Upper lobe of left lung (tissue), 6 donors: ENCODE measurements at places on chromosomes 4 and X. TPM values are rescaled to one million over a fixed set of nuclear protein-coding genes. Genes with fewer than 3 reads are reported as not detected.
A peak's percentile ranks its signal among the peaks of the same experiment; 100 is the strongest.

DNA sequence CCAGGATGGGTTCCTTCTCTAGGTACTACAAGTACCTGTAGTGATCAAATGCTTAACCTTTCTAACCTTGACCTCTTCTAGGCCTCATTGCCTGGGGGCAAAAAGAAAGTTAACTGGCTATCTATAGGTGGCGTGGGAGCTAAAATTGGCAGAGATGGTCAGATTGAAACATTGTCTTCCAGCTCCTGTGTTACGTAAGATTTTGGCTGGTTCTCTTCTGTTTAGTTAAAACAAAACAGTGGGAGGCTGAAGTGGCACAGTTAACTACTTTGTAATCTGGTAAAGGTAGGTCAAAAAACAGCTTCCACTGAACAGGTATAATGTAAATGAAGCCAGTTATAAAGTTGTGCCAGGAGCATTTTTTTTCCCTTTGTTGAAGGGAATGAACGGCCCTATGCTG lies 115.2 kb downstream of the MBNL3 start:
- no peak for DNase-seq

DNA sequence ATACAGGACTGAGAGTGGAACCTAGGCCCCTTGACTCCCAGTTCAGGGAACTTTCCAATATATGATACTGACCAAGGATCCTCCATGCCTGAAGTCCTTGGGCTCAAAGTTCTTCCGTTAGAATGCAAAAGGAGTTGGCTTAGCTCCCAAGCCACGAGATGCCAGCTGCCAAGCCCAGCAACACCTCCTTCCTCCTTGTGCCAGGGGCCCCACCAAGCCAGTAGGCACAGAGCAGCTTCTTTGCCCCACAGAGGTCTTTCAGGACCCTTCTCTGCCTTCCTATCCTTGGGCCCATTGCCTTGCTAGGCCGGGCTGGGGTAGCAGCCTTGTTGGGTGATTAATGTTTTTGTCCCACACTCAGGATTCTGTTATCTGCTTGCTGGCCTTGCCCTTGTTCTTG lies 105.6 kb downstream of the EFNB1 start:
- DNase-seq: no peak

The UGT2B28 gene
- total RNA-seq: not detected

DNA sequence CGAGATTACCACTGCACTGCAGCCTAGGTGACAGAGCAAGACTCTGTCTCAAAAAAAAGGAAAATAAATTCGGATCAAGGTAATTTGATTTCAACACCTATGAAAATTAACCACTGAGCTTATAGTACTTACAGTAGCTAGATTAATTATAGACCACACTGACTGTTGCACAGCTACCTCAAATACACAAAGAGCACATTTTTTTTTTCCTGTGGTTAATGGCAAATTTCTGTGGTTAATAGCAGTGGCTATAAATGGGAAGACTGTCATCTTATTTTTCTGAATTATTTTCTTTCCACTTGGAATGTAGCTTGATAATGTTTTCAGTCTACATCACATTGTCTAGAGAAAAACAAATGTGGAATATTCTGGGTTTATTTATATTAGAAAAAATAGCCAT lies 1661.6 kb upstream of the PCDH7 start:
- no peak for DNase-seq

The OR13H1 gene
- total RNA-seq: not detected

- no peak for DNase-seq
Observed at GRCh38 chr4:123352240-123352945, 44.2 kb upstream of the SPRY1 start.

The RRH gene
- not detected for total RNA-seq

- DNase-seq: no peak
Observed at GRCh38 chrX:144798972-144799371, 448.3 kb upstream of the SPANXN1 start.

GRCh38 chrX:141176586-141177451 lies at the start of gene LDOC1:
Gene LDOC1, minus strand, starts transcription at chrX:141177129. Its CDS starts 108 bp downstream, at chrX:141177021.
- DNase-seq: peak; percentile 63

The NALF2 gene
- total RNA-seq: not detected

The UGT2B7 gene
- not detected for total RNA-seq
